ENCODE measurements at places on chromosomes 6 and 20.

GRCh38 chr20:62651285-62652021, 9.2 kb downstream of the SLCO4A1 start:
- no peak for DNase-seq

GRCh38 chr6:75834447-75834846, 85.4 kb downstream of the MYO6 start:
- no peak for DNase-seq

- DNase-seq, result no peak
Measured at GRCh38 chr20:48035961-48036731, 250.9 kb upstream of the SULF2 start.

- no peak for DNase-seq
Measured at GRCh38 chr20:34570859-34571306, 12.4 kb downstream of the MAP1LC3A start.

- DNase-seq, result no peak
Measured at GRCh38 chr20:52103913-52104545, 87.5 kb downstream of the ZFP64 start.

DNA sequence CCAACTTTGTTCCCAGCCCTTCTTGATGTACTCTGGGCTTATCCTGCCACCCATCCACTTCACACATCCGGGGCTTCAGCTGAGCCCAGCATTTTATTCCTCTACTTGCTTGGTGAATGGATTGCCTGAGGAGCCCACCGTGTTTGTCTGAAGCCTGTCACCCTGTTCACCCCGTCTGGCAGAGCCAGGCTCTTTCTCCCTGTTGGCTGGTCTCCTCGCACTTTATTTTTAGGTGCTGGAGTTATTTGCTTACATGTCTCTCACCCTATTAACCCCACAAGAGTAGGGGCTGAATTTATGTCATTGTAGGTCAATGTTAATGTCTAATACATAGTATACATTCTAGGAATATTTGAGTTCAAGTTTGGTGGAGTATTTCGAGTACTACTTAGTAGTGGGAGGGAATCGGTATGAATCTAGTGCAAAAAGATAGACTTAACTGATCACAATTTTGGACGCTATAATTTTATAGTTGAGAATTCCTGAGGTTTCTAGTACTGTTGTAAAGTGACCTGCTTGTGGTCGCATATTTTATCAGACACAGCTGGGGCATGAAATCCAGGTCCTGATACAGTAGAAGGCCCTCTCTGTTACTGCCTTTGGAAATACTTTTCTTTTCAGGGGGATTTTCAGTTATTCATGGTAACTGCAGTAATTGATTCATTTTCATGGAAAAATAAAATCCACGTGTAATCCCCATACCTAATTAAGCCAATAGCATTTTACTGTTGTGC, 10.8 kb downstream of the JARID2 start:
- DNase-seq, result no peak

All from NCI-H446 (cell line).